ENCODE measurements at places on chromosomes 12 and 14. TPM values are rescaled to one million over a fixed set of nuclear protein-coding genes. Genes with fewer than 3 reads are reported as not detected.

KRT73 gene
- total RNA-seq: not detected

SLC16A7 gene
- 174 TPM for total RNA-seq

ZDHHC22 gene
- total RNA-seq: not detected

TMEM30B gene
- total RNA-seq: 0.38 TPM

SETD3 gene
- 92.6 TPM for total RNA-seq

TNFRSF1A gene
- 77.8 TPM for total RNA-seq

DNA sequence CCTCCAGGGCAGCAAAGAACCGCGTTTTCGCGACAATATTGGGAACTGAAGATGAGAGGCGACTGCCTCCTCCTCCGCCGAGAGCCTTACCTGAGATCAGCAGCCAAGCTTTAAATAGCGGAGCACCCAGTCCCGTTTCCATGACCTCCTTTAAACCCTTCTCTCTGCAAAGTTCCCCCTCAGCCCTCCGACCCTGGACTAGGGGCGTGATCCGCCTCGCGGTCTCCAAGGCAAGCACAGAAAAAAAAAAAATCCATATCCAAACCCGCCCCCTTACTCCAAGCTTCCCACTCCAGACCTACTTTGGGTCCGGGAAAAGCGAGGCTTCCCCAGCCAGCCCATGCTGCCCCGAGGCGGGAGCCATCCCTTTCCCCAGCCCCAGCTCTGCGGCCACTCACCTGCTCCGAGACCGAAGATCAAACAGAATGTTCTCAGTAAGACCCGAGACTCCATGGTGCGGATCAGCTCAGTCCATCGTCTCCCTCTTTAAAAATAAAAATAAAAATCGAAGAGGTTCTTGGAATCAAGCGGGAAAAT is 630 bp downstream of the NELL2 start:
- peak overlapping the region; percentile 61 for H3K4me3 ChIP-seq
- no peaks in the 10 kb centered on the region for H3K36me3 ChIP-seq
- H3K4me1 ChIP-seq: peaks cover 23% of the 10 kb centered on the region
- H3K27ac ChIP-seq: no peak overlapping the region
- no peak for DNase-seq
- peaks cover 18% of the 10 kb centered on the region for H3K27me3 ChIP-seq

- no peaks in the 10 kb centered on the region for H3K4me1 ChIP-seq
- H3K27me3 ChIP-seq: no peaks in the 10 kb centered on the region
- H3K27ac ChIP-seq: no peak overlapping the region
- no peaks in the 10 kb centered on the region for H3K36me3 ChIP-seq
Observed at GRCh38 chr12:10033783-10034545, 3.5 kb downstream of the CLEC9A start.

DNA sequence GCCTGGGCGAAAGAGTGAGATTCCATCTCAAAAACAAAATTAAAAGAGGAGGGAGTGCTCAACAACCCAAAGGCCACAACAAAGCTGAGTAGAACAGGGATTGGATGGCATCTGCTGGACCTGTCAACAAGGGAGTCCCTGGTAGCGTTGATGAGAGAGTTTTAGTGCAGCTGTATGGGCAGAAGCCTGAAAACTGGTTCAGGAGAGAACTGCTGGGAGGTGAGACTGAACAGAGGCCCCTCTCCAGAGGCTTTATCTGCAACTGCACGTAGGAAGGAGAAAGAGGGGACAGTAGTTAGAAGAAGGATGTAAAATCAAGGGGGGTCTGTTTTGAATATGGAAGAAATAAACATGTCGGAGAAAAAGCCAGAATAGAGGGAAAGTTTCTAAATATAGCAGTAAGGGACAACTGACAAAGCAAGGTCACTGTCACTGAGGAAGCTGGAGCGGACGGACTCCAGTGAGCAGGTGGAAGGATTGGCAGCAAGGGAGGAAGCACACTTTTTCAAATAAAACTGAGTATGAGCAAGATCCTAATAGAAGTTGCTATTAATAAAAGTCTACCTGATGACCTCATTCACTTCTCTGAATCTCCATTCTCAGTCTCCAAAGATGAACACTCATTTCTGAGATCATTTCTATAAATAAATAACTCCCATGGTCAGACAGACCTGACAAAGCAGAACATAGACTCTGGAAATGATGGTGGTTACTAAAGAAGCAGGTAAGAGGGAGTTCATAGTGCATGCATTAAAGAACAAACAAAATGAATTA is 11.8 kb upstream of the ATF1 start:
- H3K36me3 ChIP-seq: no peaks in the 10 kb centered on the region
- H3K27me3 ChIP-seq: no peaks in the 10 kb centered on the region
- peaks cover 8% of the 10 kb centered on the region for H3K4me1 ChIP-seq

- DNase-seq: peak; percentile 35
- peaks cover 5% of the 10 kb centered on the region for H3K4me1 ChIP-seq
- no peaks in the 10 kb centered on the region for H3K36me3 ChIP-seq
- H3K4me3 ChIP-seq: no peak overlapping the region
- H3K27ac ChIP-seq: no peak overlapping the region
- H3K27me3 ChIP-seq: no peaks in the 10 kb centered on the region
Observed at GRCh38 chr12:115320967-115321366, 637.0 kb upstream of the TBX3 start.

DNA sequence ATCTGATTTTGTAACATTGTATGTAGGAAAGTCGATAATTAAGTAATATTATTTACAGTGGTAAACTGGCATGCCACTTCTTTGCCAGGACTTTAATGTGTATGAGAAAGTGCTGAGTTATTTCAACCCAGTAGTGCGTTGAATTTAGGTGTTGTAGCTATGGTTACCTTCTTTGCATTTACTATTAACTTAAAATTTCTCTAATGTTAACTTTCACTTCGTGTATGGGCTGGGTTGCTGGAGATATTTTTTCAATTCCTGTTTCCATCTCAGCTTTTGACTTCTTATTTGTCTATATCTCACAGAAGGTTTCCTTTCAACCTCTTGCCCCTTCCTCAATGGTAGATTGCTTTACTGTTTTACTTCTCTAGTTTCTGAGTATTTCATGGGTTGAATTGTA is 1345.6 kb downstream of the FSCB start:
- no peak overlapping the region for H3K4me3 ChIP-seq
- H3K27me3 ChIP-seq: no peaks in the 10 kb centered on the region
- no peaks in the 10 kb centered on the region for H3K4me1 ChIP-seq
- no peak for DNase-seq
- H3K27ac ChIP-seq: no peak overlapping the region
- no peaks in the 10 kb centered on the region for H3K36me3 ChIP-seq

DNA sequence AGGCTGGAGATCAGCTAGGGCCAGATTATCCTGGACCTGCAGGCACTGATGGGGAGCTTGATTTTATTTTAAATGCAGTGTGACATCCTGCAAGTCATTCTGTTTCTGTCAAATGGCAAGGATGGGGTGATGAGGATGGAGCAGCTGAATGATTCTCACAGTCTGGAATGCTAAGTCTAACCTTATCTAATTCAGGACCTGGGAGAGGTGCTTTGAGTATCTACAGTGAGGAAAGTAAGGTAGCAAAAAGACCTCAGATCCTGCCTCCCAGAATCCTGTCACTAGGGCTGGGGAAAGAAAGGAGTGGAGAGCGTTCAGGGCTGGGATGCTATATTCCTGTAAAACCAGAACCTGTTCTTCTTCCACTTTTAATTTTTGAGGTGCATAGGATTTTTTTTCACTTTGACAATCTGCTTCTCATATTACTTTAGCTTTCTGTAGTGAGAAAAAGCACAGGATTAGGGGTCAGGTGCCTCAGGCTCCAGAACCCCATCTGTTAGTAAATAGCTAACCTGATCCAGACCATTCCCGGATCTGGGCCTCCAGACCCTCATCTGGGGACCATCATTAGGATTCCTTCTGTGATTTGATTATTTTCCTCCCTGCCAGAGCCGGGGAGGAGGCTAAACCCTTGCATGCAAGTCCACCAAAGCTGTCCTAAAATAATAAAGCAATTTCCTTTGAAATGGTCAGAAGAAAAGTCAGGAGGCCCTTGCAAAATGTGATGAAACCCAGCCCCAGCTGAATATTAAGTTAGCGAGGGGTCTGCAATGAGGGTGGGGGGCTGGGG is 54.7 kb downstream of the ASCL1 start:
- no peaks in the 10 kb centered on the region for H3K27me3 ChIP-seq
- no peak overlapping the region for H3K27ac ChIP-seq
- no peaks in the 10 kb centered on the region for H3K4me1 ChIP-seq
- no peaks in the 10 kb centered on the region for H3K36me3 ChIP-seq
- H3K4me3 ChIP-seq: no peak overlapping the region

- DNase-seq: no peak
- no peaks in the 10 kb centered on the region for H3K4me1 ChIP-seq
- no peaks in the 10 kb centered on the region for H3K27me3 ChIP-seq
- H3K36me3 ChIP-seq: no peaks in the 10 kb centered on the region
- no peak overlapping the region for H3K4me3 ChIP-seq
Observed at GRCh38 chr14:101068313-101069227, 165.0 kb upstream of the RTL1 start.

DNA sequence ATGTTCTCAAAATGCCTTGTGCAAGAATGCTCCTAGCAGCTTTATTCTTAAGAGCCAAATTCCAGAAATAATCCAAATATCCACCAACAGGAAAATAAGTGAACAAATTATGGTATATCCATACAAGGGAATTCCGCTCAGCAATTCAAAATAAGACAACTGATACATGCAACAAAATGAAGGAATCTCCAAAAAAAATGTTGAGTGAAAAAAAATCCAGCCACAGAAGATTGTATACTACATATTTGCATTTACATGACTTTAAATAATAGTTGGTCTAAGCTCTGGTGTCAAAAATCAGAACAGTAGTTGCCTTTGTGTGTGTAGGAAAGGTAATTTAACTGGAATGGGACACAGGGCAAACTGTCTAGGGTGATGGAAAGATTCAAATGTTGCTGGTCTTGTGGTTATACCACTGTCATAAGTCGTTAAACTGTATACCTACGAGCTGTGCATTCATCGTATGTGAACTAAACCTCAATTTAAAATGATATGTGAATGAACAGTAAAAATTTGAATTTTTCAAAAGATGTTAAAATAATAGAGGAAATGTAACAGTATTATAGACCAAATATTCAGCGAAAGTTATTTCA is 3.2 kb downstream of the CD69 start:
- no peaks in the 10 kb centered on the region for H3K27me3 ChIP-seq
- H3K4me3 ChIP-seq: peak overlapping the region; percentile 57
- no peak for DNase-seq
- H3K27ac ChIP-seq: no peak overlapping the region
- no peaks in the 10 kb centered on the region for H3K36me3 ChIP-seq
- no peaks in the 10 kb centered on the region for H3K4me1 ChIP-seq

- no peaks in the 10 kb centered on the region for H3K36me3 ChIP-seq
- H3K27me3 ChIP-seq: no peaks in the 10 kb centered on the region
- no peak for DNase-seq
- H3K4me1 ChIP-seq: no peaks in the 10 kb centered on the region
Observed at GRCh38 chr12:29543036-29543435, 45.5 kb upstream of the OVCH1 start.

- H3K36me3 ChIP-seq: no peaks in the 10 kb centered on the region
- H3K4me1 ChIP-seq: peaks cover 8% of the 10 kb centered on the region
- no peak for DNase-seq
- no peaks in the 10 kb centered on the region for H3K27me3 ChIP-seq
- no peak overlapping the region for H3K27ac ChIP-seq
Observed at GRCh38 chr12:57404966-57405640, 25.7 kb downstream of the R3HDM2 start.

GRCh38 chr12:115998119-115998633 is 279.3 kb downstream of the MED13L start:
- no peak overlapping the region for H3K4me3 ChIP-seq
- no peaks in the 10 kb centered on the region for H3K27me3 ChIP-seq
- peaks cover 3% of the 10 kb centered on the region for H3K4me1 ChIP-seq
- H3K27ac ChIP-seq: no peak overlapping the region
- H3K36me3 ChIP-seq: peaks cover 76% of the 10 kb centered on the region

GRCh38 chr14:64649383-64649998 is 54.7 kb upstream of the PLEKHG3 start:
- no peak overlapping the region for H3K4me3 ChIP-seq
- no peak overlapping the region for H3K27ac ChIP-seq
- no peaks in the 10 kb centered on the region for H3K4me1 ChIP-seq
- no peaks in the 10 kb centered on the region for H3K27me3 ChIP-seq
- H3K36me3 ChIP-seq: no peaks in the 10 kb centered on the region

DNA sequence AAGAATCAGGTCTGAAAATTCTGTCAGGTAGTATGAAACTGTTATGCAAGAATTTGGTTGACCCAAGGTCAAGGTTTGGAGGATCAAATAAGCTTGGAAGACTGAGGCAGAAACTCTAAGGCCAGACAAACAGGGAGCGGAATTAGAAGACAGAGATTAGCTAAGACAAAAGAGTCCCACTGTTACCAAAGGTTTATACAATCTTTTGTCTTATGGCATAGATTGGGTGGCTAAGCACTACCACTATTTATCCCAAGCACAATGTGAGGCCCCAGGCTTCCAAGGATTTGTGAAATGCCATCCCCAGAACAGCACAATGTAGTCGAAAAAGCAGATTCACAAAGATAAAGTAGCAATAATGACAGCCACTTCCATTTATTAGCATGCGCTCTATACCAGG is 311.2 kb downstream of the SEC23A start:
- no peak overlapping the region for H3K4me3 ChIP-seq
- no peaks in the 10 kb centered on the region for H3K4me1 ChIP-seq
- no peak overlapping the region for H3K27ac ChIP-seq
- no peak for DNase-seq
- H3K27me3 ChIP-seq: no peaks in the 10 kb centered on the region

- H3K27ac ChIP-seq: peak overlapping the region; percentile 59
- no peaks in the 10 kb centered on the region for H3K4me1 ChIP-seq
- H3K36me3 ChIP-seq: no peaks in the 10 kb centered on the region
- peaks cover 6% of the 10 kb centered on the region for H3K27me3 ChIP-seq
Observed at GRCh38 chr14:100679707-100680438, 46.8 kb upstream of the DLK1 start.

DNA sequence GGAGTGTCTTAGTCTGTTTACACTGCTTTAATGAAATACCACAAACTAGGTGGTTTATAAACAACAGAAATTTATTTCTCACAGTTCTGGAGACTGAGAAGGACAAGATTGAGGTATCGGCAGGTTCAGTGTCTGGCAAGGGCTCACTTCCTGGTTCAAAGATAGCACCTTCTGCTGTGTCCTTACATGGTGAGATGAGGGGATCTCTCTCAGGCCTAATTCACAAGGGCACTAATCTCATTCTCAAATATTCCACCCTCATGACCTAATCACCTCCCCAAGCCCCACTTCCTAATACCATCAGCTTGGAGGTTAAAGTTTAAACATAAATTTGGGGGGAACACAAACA is 35.0 kb upstream of the PLEK2 start:
- no peaks in the 10 kb centered on the region for H3K4me1 ChIP-seq
- DNase-seq: no peak
- no peak overlapping the region for H3K4me3 ChIP-seq
- H3K27ac ChIP-seq: peak overlapping the region; percentile 38
- H3K36me3 ChIP-seq: no peaks in the 10 kb centered on the region

DNA sequence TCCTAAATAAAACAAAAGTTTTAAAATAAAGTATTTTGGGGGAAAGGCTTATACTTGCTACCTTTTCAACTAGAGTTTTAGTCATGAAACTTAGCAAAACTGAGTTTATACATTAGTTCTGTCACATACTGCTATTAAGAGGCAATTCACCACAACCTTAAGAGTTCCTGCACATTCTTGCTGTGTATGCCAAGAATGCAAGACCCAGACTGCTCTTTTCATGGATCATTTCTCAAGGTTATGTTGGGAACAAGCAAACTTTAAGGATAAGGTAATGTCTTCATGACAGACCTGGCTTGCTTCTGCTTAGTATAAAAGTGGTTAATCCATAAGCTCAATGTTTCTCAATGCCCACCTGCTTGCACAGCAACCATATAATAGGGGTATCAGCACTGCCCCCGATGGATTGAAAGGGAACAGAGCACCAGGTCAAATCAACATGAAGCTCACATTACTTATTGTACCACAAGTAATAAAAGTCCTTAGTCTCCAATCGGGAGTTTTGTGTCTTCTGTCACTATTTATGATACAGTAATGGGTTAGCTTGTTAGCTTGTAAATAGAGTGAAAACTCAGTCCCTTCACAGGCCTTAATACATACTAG is 67.6 kb downstream of the KIF21A start:
- no peak for DNase-seq
- H3K4me1 ChIP-seq: peaks cover 8% of the 10 kb centered on the region
- no peaks in the 10 kb centered on the region for H3K36me3 ChIP-seq
- no peak overlapping the region for H3K4me3 ChIP-seq
